ENCODE measurements at places on chromosomes 1 and 21. TPM values are rescaled to one million over a fixed set of nuclear protein-coding genes. Genes with fewer than 3 reads are reported as not detected.

The ISG15 gene
- total RNA-seq: 33.9 TPM

The OLFML3 gene
- total RNA-seq: 24.8 TPM

The GRIK1 gene
- not detected for total RNA-seq

The KCNE1 gene
- total RNA-seq: 0.36 TPM

The STYXL2 gene
- total RNA-seq: not detected

The SLC25A44 gene
- total RNA-seq: 11.3 TPM

The SLFNL1 gene
- total RNA-seq: 0.46 TPM

The RAD54L gene
- 2.5 TPM for total RNA-seq

The REN gene
- total RNA-seq: not detected

The MAN1C1 gene
- 13.4 TPM for total RNA-seq

The TMEM269 gene
- 0.07 TPM for total RNA-seq

The PLPPR5 gene
- not detected for total RNA-seq

The FCRLB gene
- total RNA-seq: 1.6 TPM

The LBR gene
- total RNA-seq: 14.1 TPM

The C1orf94 gene
- not detected for total RNA-seq

The BATF3 gene
- total RNA-seq: 3.4 TPM

The SMPDL3B gene
- total RNA-seq: not detected

The LDLRAD1 gene
- total RNA-seq: not detected

The AQP10 gene
- total RNA-seq: 0.13 TPM

The TNFRSF18 gene
- total RNA-seq: not detected

The TARS2 gene
- 21.5 TPM for total RNA-seq

The OR2L8 gene
- total RNA-seq: not detected

The OR2M3 gene
- not detected for total RNA-seq

The CAPN9 gene
- not detected for total RNA-seq

The FCRLA gene
- total RNA-seq: 0.72 TPM

The OR2L13 gene
- total RNA-seq: not detected

The TNFRSF8 gene
- not detected for total RNA-seq

The FAM163A gene
- not detected for total RNA-seq

The OLIG2 gene
- total RNA-seq: not detected

The UBQLN4 gene
- 15.6 TPM for total RNA-seq

The LEFTY2 gene
- total RNA-seq: 0.10 TPM

The KCNJ10 gene
- not detected for total RNA-seq

The FCRL5 gene
- not detected for total RNA-seq

The CPLANE2 gene
- total RNA-seq: 19.1 TPM

The ZNF695 gene
- 0.79 TPM for total RNA-seq

The PRR9 gene
- 0.23 TPM for total RNA-seq

The PROK1 gene
- total RNA-seq: not detected

The GJB3 gene
- total RNA-seq: not detected

The TTC34 gene
- 0.33 TPM for total RNA-seq

The NUDT4B gene
- 9.8 TPM for total RNA-seq

The ZSCAN20 gene
- 13.4 TPM for total RNA-seq

The CATSPERE gene
- total RNA-seq: 0.73 TPM

The OR2T35 gene
- not detected for total RNA-seq

The PLK3 gene
- total RNA-seq: 21.8 TPM

All from smooth muscle cell of the pulmonary artery (primary cell).